ENCODE measurements at places on chromosomes 4 and X.

GRCh38 chrX:55201930-55202579 is 18.1 kb upstream of the PAGE5 start:
- no peak for DNase-seq

DNA sequence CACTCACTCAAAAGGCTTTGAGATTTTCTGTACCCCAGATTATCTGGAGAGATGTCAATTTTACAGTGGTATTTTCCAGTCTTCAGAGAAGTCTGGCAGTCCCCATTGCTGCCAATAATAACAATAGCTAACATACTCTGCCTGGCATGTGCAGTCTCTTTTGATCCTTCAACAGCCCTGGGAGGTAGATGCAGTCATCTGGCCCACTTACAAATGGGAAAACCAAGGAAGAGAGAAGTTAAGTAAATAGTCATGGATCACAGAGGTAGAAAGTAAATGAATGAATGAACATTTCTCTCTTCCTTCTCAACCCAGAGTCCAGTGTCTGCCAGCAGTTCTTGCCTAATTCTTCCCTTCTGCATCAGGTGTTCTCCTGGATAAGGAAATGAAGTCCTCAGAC is 113.0 kb upstream of the EDNRA start:
- no peak for DNase-seq

- no peak for DNase-seq
Measured at GRCh38 chrX:313546-313945, 5.0 kb downstream of the GTPBP6 start.

DNA sequence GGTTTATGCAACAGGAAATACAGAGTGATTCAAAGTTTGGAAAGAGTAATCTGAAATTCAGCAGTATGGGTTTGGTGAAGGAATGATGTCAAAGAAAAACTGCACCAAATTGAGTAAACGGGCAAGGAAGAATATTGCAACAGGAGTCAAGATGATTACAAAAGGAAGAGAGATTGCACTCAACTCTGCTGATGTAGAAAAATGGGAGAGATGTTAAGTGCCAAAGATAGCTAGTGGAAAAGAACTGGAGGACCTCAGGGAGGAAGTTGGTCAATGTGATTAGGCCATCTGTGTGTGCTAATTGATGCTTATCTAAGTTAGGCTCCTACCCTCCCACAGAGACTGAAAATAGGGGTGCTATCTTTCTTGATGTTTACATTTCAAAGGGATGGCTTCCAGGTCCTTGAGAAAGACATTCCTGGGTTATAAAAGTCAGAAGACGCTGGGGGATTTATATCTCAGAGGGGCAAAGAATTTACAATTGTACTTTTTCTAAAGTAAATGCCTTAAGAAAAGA is 167.4 kb upstream of the FAM47A start:
- DNase-seq = no peak

DNA sequence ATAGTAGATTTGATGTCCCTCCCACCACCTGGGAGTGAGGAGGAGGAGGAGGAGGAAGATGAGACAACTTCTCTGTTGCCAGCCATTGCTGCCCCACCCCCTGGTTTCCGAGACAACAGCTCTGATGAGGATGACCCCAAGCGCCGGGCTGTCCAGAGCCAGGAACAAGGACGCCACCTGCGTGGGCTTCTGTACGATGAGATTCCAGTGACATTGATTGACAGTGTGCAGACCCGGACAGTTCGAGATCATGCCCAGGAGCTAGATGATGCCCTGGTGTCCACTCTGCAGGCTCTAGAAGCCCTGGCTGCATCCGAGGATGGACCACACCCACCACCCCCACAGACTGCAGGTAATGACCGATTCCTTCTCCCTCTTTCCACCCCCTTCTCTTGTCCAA is 30.5 kb upstream of the PRPS1 start:
- DNase-seq = no peak

DNA sequence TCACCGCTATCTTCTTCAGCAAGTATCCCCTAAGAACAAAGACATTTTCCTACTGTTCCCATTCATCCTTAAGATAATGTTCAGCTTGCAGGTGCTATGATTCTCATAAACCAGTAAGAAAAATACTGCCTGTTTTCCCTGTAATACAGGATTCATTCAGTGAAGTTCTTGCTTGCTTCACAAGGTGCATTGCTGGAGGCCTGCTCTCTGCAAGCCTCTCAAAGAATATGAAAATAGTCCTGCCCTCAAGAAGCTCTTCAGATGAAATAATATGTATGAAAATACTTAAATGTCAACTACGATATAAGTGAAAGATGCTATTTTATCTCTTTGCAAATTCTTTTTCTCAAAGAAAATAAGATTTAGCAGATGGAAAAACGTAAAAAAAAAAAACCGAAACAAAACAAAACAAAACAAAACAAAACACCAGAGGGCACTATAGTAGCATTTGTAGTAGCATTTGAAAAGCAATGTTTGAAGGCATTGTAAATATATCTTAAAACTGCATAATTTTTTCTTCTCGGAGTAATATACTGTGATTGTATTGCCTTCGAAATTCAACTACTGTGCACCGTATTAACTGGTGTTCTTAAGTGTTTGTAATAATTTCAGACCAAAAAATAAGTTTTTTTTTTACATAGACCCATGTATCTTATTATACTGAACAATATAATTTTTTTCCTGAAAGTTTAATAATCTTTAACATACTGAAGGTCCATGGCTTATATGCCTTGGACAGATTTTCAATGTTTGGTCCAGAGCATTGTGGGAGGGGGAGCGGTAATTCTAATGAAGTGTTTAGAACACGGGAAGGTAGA is 26.0 kb downstream of the ADH4 start:
- DNase-seq = peak; percentile 20

- no peak for DNase-seq
Measured at GRCh38 chrX:132940727-132941327, 17.6 kb downstream of the HS6ST2 start.

GRCh38 chr4:147582386-147583060 is 34.7 kb upstream of the TMEM184C start:
- no peak for DNase-seq
